Stimulated activated CD8-positive, alpha-beta memory T cell treated with anti-CD3 and anti-CD28 coated beads, Interleukin-7, amount 100 ng/mL, for 4 hours (primary cell): ENCODE measurements at places on chromosomes 4 and X.

- DNase-seq: no peak
Observed at GRCh38 chr4:65724973-65725372, 54.7 kb upstream of the EPHA5 start.

DNA sequence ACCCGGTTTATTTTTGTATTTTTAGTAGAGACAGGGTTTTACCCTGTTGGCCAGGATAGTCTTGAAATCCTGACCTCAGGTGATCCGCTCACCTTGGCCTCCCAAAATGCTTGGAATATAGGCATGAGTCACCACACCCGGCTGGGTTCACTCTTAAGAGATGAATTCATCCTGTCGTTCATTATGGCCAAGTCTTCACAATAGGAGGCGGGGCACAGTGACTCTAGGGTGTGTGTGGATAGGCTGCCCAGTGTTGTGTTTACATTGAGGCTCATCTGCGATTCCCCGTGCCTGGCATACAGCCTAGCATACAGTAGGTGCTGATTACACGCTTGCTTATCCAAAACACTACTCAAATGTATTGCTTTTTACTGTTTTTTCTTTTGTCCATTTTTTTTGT is 41.3 kb upstream of the IGFBP7 start:
- DNase-seq: no peak

- no peak for DNase-seq
Observed at GRCh38 chr4:30866346-30866745, 146.2 kb downstream of the PCDH7 start.

DNA sequence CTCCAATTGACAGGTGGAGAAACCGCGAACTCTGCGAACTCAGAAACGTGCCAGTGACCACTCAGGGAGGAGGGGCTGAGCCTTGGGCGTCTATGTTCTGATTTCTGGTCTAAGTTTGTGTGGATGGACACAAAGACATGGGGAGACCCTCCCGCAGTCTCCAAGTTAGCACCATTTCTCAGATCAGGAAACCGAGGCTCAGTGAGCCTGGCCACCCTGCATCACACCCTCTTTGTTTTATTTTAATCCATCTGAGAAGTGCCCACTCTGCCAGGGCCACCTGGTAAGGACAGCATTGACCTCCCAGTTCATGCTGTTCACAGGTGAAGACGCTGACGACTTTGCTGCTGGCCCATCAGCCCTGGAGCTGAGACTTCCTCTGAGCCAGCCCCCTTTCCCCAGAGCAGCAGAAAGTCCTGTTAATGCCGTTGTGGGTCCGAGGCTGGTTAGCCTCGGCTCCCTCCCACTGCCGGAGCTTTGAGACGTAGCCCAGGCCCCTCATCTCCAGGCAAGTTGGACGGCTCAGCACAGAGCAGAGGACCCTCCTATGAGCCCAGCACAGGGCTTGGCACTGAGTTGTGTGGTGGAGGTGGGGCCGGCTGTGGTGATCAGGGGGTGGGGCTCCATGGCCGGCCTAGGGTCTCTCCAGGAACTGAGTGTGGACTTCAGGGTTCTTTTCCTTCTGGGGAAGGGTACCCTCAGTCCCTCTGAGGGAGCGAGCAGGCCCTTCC is 43.7 kb downstream of the PSAPL1 start:
- DNase-seq: no peak

- DNase-seq: no peak
Observed at GRCh38 chrX:121569609-121570008, 522.2 kb downstream of the GLUD2 start.

DNA sequence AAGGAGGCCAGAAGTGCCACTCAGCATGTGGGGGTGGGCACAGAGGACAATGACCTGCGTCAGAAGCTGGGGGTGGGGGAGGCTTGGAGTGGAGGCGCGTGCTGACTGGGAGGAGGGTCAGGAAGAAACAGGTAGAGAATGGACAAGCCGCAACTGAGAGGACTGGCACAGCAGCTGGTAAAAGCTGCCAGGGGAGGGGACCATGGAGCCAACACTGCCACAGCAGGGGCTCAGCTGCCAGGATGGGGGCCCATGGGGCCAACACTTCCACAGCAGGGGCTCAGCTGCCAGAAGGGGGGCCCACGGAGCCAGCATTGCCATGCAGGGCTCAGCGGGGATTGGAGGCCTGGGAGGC is 19.1 kb downstream of the RNF212 start:
- no peak for DNase-seq
